Activated CD4-positive, alpha-beta T cell treated with anti-CD3 and anti-CD28 coated beads for 1 hour (primary cell): ENCODE measurements at places on chromosomes 2 and 18.

GRCh38 chr2:150109912-150110311, 377.6 kb downstream of the RND3 start:
- no peak for DNase-seq

DNA sequence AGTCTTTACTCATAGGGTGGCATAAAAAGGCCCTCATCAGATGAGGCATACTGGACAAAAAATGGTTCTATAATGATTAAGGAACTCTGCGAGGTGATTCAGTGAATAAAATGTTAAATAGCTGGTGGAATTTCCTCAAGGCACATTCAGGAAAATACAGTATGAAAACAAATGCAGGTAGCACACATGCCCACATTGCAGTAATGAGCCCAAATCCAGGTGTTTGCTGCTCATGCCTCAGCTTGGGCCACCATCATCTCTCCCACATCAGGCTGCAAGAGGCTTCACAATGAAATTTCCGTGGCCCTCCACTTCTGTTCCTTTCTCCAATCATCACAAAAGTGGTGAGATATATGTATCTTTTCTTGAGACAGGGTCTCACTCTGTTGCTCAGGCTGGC, 298.3 kb downstream of the NBAS start:
- DNase-seq, result no peak

- DNase-seq, result no peak
These were observed 1010.9 kb upstream of the NXPH2 start for GRCh38 chr2:139790807-139791752.

DNA sequence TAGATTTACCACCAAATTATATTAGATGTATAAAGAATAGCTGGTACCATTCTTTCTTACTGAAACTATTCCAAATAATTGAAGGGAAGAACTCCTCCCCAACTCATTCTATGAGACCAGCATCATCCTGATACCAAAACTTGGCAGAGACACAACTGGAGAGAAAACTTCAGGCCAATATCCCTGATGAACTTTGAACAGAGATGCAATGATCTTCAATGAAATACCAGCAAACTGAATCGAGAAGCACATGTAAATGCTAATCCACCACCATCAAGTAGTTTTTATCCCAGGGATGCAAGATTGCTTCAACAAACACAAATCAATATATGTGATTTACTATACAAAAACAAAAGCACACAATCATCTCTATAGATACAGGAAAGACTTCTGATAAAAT, 329.8 kb downstream of the RDH14 start:
- no peak for DNase-seq

- DNase-seq, result no peak
These were observed 44.5 kb downstream of the COL3A1 start for GRCh38 chr2:189018631-189019030.

GRCh38 chr2:27792759-27793158, 21.2 kb downstream of the MRPL33 start:
- DNase-seq, result no peak

- DNase-seq, result no peak
These were observed 277.6 kb downstream of the PHLPP1 start for GRCh38 chr18:62992877-62993365.

GRCh38 chr2:96868555-96869280, 1.2 kb downstream of the SEMA4C start:
- DNase-seq, result no peak
